Stomach (tissue), 19 donors: ENCODE measurements at places on chromosomes 12 and 14.
A peak's percentile ranks its signal among the peaks of the same experiment; 100 is the strongest.

GRCh38 chr12:108594-108993 is 42.0 kb downstream of the IQSEC3 start:
- peak; percentile 54 for DNase-seq

DNA sequence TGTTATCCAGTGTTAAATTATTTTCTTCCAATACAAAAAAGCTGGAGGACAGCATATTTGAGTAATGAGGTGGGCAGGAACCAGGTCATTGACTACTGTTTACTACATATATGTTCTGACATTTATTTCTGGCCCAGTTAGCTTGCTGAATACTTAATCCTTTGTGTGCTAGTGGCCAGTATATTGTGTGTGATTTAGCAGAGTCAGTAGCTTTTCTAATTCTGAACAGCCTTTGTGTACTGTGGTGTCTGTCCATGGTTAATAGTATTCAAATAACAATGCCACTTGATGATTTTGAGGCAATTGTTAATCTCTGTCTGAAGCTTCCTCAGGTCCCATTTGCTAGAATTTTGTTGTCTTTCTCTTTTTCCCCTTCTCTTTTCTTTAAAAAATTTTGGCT is 286.5 kb upstream of the E2F7 start:
- DNase-seq: no peak

- DNase-seq: no peak
Observed at GRCh38 chr12:121783766-121784165, 9.7 kb downstream of the RHOF start.

DNA sequence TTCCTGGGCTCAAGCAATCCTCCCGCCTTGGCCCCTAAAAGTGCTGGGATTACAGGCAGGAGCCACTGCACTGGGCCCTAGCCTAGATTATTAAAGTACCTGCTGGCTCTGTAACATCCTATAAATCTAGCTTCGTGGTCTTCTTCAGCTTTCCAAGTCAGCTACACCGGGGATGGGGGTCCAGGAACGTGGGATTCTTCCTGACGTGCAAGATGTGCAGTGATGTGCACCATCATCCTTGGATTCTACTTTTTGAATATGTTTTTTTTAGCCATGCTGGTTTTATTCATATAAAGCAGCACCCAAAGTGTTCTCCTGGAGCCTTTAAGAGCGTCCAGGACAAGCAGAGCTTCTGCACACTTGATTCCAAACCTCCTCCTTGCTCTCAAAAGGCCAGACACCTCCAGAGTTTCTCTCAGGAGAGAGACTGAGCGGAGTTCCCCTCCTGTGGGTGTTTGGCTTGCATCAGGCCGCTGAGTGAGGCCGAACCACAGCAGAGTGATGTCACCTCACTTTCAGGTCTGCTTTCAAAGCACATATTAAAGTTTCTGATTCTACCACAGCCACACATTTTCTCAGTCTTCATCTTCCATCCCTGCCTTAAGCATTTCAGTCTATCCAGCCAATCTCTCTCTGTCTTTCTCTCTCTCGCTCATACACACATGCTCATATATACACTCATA is 33.4 kb downstream of the VCPKMT start:
- DNase-seq: peak; percentile 71

GRCh38 chr14:64856529-64857445 is 22.9 kb downstream of the SPTB start:
- DNase-seq: no peak

DNA sequence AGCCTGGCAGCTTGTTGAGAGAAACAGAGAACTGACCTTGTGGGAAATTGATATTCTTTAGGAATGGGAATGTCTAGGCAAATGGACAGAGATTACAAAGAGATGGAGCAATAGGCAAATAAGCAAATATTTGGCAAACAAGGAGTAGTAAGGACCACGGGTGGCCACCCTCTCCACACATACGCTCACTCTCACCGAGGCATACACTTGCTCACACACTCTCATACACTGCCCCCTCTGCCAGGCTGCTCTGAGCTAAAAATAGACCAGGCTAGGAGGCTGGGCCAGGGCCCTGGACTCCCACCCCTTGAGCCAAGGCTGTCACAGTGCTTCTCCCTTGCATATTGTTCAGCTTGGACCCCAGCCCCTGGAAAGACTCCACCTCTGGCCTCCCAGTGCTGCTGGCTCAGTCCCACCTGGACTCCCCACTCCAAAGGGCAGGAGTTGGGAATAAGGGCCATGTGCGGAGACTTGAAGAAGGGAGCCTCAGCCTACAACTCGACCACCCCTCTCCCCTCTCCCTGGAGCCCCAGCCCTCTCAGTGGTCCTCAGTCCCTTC is 1.1 kb downstream of the PPP1R1A start:
- DNase-seq: peak; percentile 74

DNA sequence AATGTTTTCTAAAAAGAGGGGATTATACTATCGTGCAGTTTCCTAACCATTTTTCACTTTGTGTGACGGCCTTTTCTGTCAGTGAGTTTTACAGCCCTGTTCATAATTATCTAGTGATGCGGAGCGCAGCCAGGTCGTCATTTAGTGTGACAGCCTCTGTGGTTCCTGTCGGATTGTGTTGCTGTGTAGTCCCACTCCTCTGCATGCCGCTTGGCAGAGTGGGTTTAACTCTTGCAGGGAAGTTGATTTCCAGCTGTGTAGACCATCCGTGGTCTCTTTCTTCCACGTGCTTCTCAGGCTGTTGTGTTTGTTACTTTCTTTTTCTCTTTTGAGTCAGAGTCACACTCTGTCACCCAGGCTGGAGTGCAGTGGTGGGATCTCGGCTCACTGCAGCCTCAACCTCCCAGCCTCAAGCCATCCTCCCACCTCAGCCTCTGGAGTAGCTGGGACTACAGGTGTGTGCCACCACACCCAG is 8.6 kb downstream of the RAN start:
- no peak for DNase-seq

DNA sequence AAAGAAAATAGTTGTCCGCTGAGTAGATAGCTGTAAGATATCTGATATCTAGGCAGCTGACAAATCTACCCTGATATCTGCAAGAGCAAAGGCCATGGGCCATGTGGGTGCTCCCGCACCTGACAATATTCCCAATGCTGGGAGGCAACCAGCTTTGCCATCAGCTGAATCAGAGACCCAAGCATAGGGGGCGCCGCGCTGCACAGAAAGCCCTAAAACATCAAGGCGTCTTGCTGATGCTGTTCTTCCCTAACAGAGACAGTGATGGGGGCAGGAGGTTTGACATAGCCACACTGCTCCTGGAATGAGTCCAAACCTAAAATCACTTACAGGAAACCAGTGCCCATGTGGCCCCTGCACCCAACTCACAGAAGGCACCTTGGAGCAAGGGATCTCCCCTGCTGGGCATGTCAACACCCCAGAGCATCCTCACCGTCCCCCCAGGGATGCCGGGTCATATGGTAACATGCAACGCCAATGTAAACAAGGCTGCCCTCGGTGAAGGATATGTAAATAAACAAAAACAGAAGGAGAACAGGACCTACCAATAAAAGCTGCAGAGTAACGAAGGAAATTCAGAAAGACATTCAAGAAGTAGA is 199.5 kb downstream of the TMEM132D start:
- no peak for DNase-seq

- no peak for DNase-seq
Observed at GRCh38 chr12:46432325-46432724, 59.8 kb upstream of the SLC38A2 start.

- peak; percentile 91 for DNase-seq
Observed at GRCh38 chr14:20690848-20691640, 2.5 kb downstream of the ANG start.

DNA sequence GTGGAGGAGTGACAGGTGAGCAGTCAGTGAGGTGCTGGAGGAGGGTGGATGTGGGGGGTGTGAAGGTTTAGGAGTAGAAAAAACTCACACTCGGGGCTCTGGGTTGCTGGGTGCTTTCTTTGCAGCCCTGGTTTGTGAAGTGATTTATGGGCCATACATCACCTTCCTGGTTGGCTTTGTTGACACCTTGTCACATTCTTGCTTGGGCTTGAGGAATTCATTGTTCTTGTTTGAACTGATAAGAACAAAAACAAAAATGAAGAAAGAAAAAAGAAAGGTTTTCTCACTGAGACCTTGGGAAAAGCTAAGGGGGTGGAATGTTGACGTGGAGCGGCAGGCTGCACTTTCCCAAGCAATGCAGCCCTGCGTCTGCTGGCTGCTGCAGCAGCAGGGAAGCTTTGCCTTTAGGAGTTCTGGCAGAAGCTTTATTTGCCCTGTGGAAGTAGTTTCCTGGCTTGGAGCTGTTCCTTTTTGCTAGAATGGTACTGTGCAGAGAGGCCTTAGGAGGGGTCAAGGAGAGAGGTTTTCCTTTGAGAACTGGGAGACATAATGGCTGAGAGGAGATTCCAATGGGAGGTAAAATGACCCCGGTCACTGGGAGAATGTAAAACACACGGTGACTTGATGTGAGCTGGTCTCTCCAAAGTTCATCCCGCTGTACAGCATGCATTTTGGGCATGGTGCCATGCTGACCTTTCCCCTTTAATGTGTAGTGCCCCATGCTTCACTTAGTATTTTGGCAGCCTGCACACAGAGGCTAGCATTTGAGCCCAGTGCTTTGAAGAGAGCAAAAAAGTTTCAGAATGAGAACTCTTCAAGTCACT is 52.8 kb downstream of the HMGA2 start:
- DNase-seq: peak; percentile 80

- DNase-seq: no peak
Observed at GRCh38 chr12:122005252-122005776, 16.4 kb upstream of the BCL7A start.

DNA sequence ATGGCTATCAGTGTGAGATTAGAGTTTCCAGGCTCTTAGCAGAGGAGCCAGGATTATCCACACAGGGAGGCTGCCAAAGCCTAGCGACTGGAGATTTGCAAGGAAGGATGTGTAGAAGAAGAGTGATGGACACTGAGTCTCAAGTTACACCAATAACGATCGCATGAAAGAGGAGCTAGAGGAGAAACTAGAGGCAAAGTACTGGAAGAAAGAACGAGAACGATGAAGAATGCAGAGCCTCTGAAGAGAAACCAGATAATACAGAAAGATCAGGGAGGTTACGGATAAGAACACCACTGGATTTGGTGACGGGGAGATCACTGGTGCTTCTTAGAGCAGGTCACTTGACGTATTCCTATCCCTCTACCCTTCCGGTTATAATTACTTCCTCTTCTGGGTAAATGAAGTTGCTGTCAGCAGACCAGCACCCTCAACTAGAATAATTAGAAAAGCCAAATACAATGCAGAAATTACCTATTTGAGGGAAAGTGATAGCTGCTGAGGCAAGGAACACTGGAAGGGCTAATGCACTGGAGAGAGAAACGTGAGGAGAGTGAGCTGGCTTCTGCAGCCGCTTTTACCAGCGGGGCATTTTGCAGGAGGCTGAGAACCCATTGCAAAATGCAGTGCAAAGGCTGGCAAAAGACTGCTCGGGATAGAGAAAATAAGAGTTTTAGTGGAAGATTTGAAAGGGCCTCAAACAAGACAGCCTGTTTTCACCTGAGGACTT is 93.1 kb upstream of the HIF1A start:
- no peak for DNase-seq

- DNase-seq: peak; percentile 93
Observed at GRCh38 chr12:54306925-54307741, 6.3 kb upstream of the NFE2 start.

- no peak for DNase-seq
Observed at GRCh38 chr12:53091756-53092155, 5.7 kb upstream of the IGFBP6 start.

DNA sequence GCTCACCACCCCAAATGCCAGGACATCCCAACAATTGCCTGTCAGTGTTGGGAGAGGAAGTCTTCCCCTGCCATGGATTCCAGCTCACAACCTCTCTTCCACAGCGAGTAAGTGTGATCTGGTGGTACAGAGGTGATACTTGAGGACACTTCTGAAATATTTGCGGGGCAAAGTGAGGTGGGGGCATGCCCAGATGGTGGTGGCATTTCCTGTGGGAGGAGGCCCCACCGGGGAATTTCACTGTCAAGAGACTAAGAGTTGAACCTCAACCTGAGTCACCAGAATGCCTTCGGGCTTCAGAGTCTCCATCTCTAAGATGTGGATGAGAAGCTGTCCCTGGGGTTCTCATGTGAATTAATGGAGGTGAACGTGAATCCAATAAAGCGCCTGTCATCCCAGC is 122.3 kb upstream of the RFLNA start:
- no peak for DNase-seq

- DNase-seq: no peak
Observed at GRCh38 chr12:108538146-108538545, 22.8 kb downstream of the SART3 start.

DNA sequence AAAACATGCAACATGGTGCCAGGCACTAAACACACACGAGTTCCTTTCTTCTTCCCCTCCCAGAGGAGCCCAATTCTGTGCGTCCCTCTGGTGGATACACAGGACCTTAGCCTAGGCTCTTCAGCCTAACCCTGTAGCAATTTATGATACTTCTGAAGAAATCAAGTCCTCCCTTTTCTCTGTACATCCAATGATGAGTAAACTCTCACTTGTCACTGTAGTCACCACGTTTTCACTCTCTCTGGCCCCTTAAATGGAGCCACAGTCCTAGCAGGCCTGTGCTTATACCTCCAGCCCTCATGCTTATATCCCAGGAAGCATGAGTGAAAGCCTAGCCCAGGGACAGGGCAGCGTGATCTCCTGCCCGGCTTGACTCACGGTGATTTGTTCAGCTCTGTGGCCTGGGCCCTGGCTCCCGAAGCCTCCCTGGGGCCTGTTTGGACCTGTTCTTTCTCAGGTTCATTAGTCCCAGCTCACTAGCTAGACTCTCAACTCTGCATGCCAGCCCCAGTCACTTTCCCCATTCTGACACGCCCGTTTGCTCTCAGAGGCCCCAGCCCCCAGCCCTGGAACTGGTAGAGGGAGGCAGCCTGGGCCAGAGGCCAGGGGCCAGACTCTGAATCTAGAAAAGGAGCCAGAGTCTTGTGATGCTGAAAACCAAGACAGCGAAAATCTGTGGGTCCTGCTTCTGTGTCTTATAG is 24.1 kb upstream of the PLEKHG3 start:
- DNase-seq: peak; percentile 68

GRCh38 chr12:52214421-52214802 is 18.6 kb upstream of the KRT7 start:
- no peak for DNase-seq

DNA sequence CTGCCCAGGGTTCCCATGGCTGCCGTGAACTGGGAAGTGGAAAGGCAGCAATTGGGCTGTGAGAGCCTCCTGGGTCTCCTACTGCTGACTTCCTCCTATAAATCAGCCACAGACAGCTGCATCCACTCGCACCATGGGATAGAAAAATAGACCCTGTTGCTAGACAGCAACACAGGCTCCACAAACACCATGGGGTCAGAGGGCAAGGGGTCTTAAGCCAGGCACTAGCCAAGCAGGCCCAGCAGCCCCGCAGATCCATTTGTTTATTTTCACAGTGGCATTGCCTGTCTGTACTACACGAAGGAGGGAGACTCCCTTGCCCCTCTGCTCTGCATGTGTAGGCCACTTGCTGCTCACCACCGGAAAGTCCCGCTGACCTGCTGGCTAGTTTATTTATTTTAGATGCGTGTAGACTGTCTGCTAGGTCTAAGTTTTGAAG is 139.8 kb downstream of the DACT1 start:
- peak; percentile 25 for DNase-seq

- DNase-seq: no peak
Observed at GRCh38 chr12:111327474-111327873, 41.4 kb downstream of the PHETA1 start.
